Colonic mucosa (tissue), 4 donors: ENCODE measurements at places on chromosomes 3 and 15. TPM values are rescaled to one million over a fixed set of nuclear protein-coding genes. Genes with fewer than 3 reads are reported as not detected.

HYAL1 gene
- total RNA-seq, result 9.0 TPM

TICRR gene
- 14.6 TPM for total RNA-seq

CCR1 gene
- 0.57 TPM for total RNA-seq

CADM2 gene
- total RNA-seq, result 2.8 TPM

ARID3B gene
- total RNA-seq, result 9.5 TPM

SST gene
- 31.6 TPM for total RNA-seq

GRAMD2A gene
- 3.3 TPM for total RNA-seq

ATP2B2 gene
- total RNA-seq, result 0.07 TPM

KLF15 gene
- 0.66 TPM for total RNA-seq

RYR3 gene
- total RNA-seq, result 0.17 TPM

PLA2G4F gene
- total RNA-seq, result 30.2 TPM

MUSTN1 gene
- 1.5 TPM for total RNA-seq

PLCH1 gene
- total RNA-seq, result 8.2 TPM

PLA2G4D gene
- total RNA-seq, result 0.27 TPM

SH3BP5 gene
- 9.3 TPM for total RNA-seq

GPR160 gene
- 56.4 TPM for total RNA-seq

NUSAP1 gene
- 28.6 TPM for total RNA-seq

CCR3 gene
- not detected for total RNA-seq

CCR9 gene
- 0.13 TPM for total RNA-seq

AHSG gene
- not detected for total RNA-seq

PRSS50 gene
- not detected for total RNA-seq

SNX22 gene
- 0.29 TPM for total RNA-seq

COL6A5 gene
- not detected for total RNA-seq

TRIP4 gene
- total RNA-seq, result 32.4 TPM

CCR2 gene
- 1.5 TPM for total RNA-seq

CFAP92 gene
- 1.2 TPM for total RNA-seq

TEX55 gene
- not detected for total RNA-seq

RCN2 gene
- total RNA-seq, result 42.6 TPM

RPL29 gene
- total RNA-seq, result 1,051 TPM

PLSCR2 gene
- total RNA-seq, result 0.94 TPM

CBLB gene
- total RNA-seq, result 20.2 TPM

FRMD5 gene
- 2.9 TPM for total RNA-seq

ZNF770 gene
- total RNA-seq, result 31.9 TPM

SLC6A20 gene
- total RNA-seq, result 4.4 TPM

CDHR4 gene
- not detected for total RNA-seq

LARP6 gene
- total RNA-seq, result 3.5 TPM

LRRC31 gene
- 66.0 TPM for total RNA-seq

GPX1 gene
- total RNA-seq, result 235 TPM

B2M gene
- total RNA-seq, result 1,783 TPM

PLA2G4E gene
- total RNA-seq, result 0.67 TPM

CCDC71 gene
- 17.8 TPM for total RNA-seq

CSTA gene
- total RNA-seq, result 1.2 TPM

LRRC2 gene
- total RNA-seq, result 0.44 TPM

DYNLT2B gene
- 7.6 TPM for total RNA-seq

THBS1 gene
- 390 TPM for total RNA-seq

CPLX3 gene
- not detected for total RNA-seq

TRH gene
- not detected for total RNA-seq

LSMEM2 gene
- total RNA-seq, result not detected
